ENCODE measurements at places on chromosomes 6 and 20. TPM values are rescaled to one million over a fixed set of nuclear protein-coding genes. Genes with fewer than 3 reads are reported as not detected.

GRCh38 chr20:50193836-50194421 is 3.3 kb downstream of the CEBPB start:
- DNase-seq: peak; percentile 47

- peak; percentile 57 for DNase-seq
Measured at GRCh38 chr6:169224185-169224695, 29.4 kb downstream of the THBS2 start.

DNA sequence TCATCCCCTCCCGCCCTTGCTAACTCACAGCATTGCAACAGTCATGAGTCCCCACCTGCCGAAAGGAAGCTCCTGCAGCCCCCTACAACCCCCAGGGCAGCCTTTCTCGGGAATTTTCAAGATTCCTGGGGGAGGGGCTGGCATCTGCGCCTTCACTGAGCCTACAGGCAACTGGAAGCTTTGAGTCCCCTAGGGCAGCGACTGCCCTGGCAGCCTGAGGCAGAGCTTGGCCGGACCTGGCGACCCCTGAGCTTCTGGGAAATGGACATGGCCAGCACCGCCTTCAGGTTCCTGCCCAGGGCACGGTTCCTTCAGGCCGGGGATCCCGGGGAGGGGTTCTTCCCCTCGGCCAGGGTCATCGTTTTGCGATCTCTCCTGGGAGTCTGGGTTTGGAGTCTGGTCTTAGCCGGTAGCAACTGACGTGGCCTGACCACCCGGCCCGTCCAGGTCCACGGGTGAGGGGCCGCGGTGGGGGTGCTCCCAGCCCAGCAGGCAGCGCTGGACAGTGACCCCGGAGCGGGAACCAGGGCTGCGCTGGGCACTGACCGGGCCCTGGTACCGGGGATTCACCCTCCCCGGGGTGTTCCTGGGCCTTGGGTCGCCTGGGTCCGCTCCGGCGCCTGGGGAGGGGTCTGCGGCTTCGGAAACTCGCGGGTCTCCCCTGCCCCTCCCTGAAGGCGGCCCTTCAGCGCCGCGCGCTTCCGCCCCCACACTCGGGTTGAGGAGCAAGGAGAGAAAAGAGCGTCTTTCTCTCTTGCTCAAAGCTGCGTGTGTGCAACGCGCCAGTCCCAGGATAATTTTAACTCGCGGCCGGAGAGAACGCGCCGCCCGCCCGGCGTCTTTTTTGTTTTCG is 593 bp upstream of the COL9A3 start:
- peak; percentile 34 for DNase-seq

Gene FOXA2
- total RNA-seq: not detected

Gene SDCBP2
- total RNA-seq: 3.7 TPM

DNA sequence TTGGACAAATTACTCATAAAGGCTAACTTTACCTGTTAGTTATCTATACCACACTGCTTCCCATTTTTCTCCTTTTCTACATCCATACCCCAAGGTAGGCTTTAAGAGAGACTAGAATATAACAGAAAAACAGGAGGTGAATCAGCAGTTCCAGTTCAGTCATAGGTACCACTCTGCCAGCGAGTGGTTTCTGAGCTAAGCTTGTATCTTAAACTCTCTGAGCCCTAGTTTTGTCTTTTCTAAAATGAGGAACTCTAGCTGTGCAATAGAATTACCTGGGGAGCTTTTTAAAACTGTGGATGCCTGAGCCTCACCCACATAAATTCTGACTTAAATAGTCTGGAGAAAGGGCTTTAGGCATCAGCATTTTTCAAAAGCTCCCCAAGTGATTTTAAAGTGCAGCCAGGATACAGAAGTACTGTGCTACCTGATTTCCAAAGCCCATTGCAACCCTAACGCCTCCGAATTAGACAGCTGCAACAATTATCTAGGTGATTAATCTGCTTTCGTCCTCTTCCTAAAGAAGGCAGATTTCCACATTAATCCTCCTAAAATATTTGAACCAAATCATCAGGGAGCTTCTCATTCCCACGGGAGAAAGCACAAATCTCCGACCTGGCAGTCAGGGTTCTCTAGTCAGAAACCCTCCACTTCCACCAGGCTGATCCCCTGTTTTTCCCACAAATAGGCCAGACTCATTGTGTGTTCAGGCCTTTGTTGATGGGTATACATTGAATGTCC is 37.4 kb upstream of the RPL7L1 start:
- no peak for DNase-seq

DNA sequence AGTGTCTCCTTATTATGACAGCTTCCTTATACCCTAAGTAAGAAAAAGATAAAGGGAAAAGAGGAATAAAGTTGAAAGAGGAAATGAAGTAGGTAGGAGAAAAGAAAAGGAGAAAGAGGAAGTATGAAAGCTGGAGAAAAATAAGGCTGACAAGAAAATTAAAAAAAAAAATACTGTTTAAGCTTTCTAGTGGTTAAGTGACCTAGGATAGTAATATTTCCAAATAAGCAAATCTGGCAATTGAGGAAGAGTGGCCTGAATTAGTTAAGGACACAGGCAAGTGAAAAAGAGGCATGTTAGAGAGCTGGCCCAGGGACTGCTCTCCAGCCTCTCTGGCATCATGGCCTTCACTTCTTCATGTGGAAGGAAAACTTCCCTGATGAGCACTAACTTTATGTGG is 76.5 kb upstream of the ADGRF1 start:
- DNase-seq: no peak

DNA sequence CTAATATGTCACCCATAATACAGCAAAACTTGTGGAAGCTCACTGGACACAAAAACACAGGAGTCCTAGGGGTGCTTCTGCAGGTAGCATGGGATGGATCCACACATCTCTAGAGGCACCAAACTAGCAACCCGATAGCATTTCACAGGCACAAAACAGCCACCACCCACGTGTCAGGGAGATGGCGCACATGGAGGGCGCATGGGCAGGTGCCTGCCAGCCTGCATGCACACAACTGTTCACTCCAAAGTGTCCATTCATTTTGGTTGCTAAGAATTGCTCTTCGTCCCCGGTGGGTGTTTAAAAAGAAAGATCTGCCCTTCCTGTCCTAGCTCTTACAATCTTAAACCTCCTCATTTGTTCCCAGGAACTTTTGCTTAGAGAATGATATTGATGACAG is 171.3 kb downstream of the SYNDIG1 start:
- DNase-seq: no peak

DNA sequence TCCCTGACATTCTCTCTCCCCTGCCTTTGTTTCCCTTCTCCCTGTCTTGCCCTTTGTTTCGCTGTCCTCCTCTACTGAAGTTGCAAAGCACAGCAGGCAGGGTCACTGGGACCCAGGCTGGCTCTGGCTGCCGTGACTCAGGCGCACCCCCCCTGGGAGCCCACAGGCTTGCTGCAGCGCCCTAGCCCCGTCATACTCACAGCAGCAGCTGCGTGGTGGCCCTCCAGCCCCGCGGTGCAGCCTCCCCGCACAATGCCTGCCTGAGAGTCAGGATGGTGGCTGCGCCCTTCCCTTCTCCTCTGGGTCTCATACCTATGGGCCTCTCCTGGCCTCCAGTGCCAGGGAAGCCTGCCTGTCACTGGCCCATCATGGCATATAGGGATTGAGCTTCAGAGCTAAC is 41.7 kb downstream of the TXNDC5 start:
- no peak for DNase-seq
